ENCODE measurements at places on chromosomes 1 and 21.

GRCh38 chr1:65208563-65208973, 60.6 kb downstream of the AK4 start:
- no peak for DNase-seq

- DNase-seq, result no peak
Observed at GRCh38 chr1:119006406-119007279, 18.5 kb upstream of the TBX15 start.

- peak; percentile 68 for DNase-seq
Observed at GRCh38 chr1:31669786-31670592, 25.3 kb upstream of the PEF1 start.

- DNase-seq, result no peak
Observed at GRCh38 chr1:169091480-169091941, 15.0 kb upstream of the ATP1B1 start.

DNA sequence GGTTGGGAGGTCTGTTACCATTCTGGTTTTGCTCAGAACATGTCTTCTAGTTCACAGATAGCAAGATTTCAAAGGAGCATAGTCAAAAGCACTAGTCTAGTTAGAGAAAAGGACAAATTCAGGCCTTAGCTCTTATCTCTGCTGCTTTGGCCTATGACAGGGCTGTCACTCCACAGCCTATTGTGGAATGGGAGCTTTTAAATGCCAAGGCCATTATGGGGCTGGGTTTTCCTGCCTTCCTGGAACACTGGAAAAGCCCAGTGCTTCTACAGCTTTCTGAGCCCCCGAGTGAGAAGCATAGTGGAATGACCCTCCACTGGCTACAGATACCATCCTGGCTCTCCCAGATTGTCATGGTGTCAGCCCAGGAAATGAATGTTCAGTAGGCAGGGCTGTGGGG, 9.3 kb downstream of the MTFR1L start:
- no peak for DNase-seq

- no peak for DNase-seq
Observed at GRCh38 chr1:14865106-14865505, 266.6 kb downstream of the KAZN start.

DNA sequence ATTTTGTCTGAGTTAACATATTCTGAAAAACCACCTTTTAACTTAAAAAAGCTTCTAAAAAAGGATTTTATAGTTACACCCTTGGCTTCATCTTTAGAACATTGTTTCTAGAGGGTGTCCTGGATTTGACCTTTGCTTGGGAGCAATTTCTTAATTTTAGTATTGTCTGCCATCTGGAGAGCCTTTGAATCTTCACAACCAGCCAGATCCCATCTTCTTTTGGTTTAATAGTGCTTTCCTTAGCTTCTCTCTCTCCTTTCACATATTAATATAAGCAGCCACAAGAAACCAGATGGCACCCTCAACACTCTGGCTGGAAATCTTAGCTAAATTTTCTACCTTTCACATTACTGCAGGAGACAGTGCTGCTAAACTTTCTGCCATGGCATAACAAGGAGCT, 76.5 kb upstream of the TSPAN2 start:
- DNase-seq, result no peak

DNA sequence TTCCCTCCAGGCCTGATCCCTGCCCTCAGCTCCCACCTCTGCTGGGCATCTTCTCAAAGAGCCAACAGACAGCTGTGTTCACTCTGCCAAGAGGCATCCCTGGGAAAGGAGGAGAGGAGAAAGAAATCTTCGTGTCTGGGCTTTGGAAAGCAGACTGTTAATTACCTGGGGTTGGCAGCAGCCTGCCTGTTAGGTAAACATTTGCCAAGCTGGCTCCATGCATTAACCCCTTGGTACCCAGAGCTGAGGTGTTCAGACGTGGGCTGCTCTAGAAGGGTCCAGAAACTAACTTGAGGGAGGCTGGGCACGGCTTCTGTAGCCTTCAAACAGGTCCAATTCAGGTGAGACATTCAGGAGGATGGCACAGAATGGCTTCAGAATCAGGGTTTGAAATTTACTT, 8.7 kb upstream of the EXTL1 start:
- no peak for DNase-seq

DNA sequence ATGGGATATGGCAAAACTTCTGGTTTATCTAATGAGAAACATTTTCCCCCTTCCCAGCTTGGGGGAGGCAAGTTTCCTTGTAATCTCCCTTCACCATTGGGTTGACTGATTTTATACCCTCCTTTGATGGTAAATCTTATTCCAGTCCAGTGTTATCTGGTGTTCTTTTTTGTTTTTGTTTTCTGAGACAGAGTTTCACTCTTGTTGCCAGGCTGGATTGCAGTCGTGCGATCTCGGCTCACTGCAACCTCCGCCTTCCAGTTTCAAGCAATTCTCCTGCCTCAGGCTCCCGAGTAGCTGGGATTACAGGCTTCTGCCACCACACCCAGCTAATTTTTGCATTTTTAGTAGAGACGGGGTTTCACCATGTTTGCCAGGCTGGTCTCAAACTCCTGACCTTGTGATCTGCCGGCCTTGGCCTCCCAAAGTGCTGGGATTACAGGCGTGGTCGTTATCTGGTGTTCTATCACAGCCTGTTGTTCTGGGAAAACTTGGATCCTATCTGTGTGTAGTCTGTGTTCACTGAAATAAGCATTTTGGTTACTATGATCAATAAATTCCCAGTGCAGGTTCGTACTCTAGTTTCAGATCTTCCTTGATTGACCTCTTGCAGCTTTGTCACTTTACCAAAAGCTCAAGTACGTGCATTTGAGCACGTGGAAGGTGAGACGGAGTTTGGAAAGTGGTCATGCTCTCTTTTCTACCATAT, 281.1 kb downstream of the NCAM2 start:
- no peak for DNase-seq

- DNase-seq, result no peak
Observed at GRCh38 chr1:46807046-46807972, 8.5 kb downstream of the CYP4B1 start.

GRCh38 chr1:10888291-10888690, 91.8 kb upstream of the CASZ1 start:
- DNase-seq, result no peak

- DNase-seq, result no peak
Observed at GRCh38 chr1:223664106-223664505, 1.4 kb downstream of the CAPN8 start.

- no peak for DNase-seq
Observed at GRCh38 chr1:184956999-184957700, 17.2 kb downstream of the NIBAN1 start.

DNA sequence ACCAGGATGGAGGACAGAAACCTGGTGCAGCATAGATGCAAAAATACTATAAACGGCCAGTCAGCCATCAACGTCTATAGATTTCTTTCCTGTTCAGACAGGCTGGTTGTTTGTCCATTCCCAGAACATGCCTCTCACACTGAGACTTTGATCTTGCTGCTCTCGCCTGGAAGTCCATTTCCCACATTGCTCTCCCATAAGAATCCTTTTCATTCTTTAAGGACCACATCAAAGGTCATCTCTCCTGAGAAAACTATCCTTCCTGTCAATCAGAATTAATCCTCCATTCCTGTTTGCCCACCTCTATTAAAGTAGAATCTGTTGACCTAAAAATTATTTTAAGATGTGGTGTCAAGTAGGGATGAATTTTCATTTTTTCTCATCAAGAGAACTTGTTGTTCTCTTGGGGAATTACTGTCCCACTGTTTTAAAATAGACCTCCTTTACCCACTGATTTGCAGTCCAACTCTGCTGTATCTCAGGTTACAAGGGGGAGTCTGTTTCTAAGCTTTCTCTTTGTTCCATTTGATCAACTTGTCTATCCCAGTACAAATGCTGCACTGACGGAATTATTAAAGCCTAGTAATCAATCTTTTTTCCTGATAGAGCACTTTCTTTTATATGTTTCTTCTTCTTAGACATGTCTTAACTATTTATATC, 172.7 kb downstream of the PATJ start:
- peak; percentile 3 for DNase-seq

DNA sequence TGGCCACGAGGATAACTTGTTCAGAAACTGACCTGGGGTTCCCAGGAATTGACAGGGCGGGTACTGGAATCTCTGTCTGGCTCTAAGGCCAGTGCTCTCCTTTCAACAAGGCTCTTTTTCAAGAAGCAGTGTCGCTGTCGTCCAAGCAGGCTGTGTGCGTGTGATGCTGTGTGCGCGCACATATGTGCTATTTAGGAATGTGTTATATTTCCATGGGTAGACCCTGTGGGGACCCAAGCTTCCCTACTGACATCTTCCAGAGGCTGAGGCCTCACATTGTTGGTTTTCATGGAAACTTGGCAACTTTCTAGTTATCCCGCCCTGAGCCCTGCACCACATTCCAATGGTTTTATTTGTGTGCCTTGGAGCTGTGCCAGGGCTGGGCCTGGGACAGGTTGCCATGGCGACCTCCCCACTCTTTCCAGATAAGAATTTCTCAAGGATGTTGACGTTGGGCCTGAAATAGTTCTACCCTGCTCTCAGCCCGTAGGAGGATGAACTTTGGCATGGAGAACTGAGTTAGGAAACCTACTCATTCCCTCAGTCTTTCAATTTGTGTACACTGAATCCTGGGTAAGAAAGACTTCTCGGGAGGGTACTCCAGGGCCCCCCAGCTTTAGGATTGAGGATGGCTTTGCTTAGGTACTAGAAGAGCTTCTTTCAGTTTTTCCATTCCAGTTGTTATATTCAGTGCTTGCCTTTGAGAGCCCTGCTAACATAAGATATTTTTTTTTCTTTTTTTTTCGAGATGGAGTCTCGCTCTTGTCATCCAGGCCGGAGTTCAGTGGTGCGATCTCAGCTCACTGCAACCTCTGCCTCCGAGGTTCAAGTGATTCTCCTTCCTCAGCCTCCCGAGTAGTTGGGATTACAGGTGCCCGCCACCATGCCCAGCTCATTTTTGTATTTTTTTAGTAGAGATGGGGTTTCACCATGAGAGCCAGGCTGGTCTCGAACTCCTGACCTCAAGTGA, 38.8 kb upstream of the SRSF10 start:
- peak; percentile 98 for DNase-seq

- no peak for DNase-seq
Observed at GRCh38 chr1:38533772-38534472, 325.6 kb downstream of the RRAGC start.

- peak; percentile 92 for DNase-seq
Observed at GRCh38 chr1:66270119-66270812, 263.7 kb upstream of the SGIP1 start.

- DNase-seq, result no peak
Observed at GRCh38 chr1:238927899-238928298, 458.5 kb upstream of the CHRM3 start.

DNA sequence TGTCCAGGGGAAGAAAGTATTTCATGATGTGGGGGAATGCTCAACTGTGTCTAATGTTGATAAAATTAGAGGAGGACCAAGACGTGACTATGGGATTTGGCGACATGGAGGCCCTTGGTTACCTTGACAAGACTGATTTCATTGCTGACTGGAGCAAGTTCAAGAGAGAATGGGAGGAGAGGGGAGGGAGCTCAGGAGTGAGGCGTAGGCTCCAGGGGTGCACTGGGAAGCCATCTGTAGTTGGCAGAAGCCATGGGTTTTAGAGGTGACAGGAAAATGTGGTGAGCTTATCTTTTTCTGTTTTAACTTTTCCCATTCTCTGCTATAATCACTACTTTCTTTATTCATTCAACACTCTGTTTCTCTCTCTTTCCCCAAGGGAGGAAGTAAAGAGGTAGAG, 15.8 kb downstream of the UBE4B start:
- DNase-seq, result no peak

DNA sequence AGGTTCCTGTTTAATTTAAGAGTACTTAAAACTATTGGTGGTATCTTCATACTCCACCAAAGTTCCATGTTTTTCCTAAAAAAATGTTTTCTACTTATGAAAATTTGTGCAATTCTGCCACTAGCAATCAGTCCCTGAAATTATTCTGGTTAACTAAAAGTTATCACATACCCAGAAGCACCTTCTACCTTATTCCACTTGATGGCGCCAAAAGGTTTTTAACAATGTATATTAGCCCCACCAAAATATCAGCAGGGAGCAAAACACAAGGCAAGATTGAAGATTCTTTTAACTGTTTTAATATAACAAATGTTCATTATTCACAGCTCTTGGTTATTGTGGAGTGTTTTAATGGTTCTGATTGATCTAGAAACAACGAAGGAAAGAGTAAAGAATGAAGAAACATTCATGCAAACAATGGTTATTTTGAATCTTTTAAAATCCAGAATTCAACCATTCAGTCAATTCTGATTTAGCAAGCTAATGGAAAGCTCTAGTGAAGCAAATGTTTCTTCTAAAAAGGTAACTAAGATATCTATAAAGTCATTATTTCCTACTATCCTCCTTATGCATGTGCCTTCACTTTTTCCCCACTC, 67.2 kb downstream of the TTLL7 start:
- DNase-seq, result no peak

- DNase-seq, result no peak
Observed at GRCh38 chr1:43757343-43758053, 50.2 kb downstream of the ST3GAL3 start.

DNA sequence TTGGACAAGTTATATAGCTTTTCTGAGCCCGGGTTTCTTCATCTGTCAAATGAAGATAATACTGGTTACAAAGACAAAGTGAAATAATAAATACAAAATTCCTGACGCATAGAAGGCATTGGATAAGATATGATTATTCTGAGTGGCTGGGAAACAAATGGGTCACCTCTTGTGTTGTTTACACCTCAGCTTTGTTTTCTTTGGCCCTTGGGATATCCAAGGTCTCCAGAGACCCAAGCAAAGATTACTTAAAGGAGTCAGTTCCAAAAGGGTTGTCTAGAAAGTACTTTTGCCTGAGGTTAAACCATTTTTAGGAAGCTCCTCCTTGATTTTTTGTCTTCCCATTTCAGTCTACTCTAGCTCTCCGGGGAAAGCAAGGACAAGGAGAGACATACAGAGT, 9.7 kb downstream of the KHDRBS1 start:
- no peak for DNase-seq
